ENCODE measurements at places on chromosomes 4 and X.
A peak's percentile ranks its signal among the peaks of the same experiment; 100 is the strongest.

DNA sequence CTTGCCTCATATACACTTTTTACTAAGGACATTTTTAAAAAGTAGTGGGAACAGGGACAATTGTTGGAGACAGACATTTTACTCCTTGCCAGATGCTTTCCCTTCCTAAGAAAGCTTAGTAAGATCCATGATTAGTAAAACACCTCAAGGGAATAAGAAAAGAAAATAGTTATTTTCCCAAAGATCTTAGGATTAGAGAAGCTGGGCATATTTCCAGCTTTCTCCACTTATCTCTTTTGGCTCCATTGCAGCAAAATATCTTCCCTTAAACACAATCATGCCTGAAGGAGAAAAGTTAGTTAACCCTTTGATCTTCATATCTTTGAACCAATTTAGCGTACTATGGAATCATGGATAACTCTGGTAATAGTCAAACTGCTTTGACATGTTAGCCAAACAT lies 257.9 kb downstream of the PCDH18 start:
- DNase-seq = no peak

DNA sequence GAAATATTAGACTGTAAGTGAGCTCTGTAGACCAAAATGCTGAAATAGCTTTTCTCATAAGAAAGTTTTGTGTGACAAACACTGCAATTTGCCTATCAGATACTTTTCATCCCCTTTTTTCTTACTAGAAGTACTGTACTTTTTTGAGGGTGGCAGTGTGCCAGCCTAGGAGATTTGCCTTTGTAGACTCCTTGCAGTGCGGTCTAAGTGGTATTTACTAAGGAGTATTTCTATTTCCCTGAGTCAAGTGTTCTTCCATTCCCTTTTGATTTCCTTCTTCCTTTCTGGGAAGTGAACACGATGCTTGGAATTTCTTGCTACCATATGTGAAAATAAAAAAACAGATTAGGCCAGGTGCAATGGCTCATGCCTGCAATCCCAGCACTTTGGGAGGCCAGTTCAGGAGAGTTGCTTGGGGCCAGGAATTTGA lies 34.6 kb downstream of the PDLIM5 start:
- no peak for DNase-seq

DNA sequence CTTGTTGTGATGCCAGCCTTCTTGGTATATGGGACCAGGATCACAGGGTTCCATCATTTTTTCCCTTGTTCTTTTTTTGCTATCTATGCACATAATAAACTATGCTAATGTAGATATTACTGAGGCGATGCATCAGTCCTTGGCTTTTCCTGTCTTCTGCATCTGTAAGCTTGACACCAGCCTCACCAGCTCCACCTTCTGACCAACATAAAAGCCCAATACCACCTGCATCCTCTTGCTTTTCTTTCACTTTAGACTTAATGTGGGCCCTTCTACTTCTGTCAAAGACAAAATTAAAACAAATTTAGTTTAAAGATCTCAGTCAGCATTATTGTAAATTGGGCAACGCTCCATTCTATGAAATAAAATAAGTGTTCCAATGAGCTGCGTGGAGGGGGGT lies 1718.8 kb upstream of the PCDH10 start:
- DNase-seq = peak; percentile 5

DNA sequence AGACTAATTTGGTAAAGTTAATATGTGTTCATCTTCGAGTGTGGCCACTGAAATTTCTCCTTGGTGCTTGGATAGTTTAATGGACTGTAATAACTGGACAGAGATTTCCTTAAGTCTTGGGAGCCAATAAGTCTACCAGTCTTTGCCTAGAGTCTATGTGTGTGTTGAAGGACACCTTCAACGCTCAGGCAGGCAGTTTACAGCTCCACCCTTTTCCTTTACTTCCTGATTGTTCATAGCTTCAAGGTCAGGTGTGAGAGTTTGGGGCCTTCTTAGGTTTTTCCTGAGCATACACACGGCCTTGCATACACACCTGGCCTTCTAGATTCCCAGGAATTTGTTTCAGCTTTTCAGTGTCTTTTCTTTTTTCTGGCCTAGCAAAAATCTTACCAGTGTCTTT lies 355.3 kb upstream of the AMOT start:
- no peak for DNase-seq

DNA sequence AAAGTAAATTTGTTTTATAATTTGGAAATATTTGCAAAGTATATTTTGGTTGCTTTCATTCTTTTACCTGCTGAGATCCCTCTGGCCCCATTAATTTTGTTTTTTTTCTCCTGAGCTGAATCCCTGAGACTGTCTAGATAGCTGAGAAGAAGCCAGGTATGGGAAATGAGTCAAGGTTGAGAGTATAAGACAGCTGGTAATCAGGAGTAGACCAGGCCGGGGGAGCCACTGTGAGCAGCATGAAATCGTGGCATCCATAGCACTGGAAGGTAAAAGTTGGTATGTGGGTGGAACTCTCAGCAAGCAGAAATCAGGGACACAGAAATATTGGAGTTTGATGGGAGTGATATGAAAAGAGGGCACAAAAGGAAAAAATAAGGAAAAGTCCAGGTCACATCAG lies 164.5 kb downstream of the FHIP1A start:
- no peak for DNase-seq

DNA sequence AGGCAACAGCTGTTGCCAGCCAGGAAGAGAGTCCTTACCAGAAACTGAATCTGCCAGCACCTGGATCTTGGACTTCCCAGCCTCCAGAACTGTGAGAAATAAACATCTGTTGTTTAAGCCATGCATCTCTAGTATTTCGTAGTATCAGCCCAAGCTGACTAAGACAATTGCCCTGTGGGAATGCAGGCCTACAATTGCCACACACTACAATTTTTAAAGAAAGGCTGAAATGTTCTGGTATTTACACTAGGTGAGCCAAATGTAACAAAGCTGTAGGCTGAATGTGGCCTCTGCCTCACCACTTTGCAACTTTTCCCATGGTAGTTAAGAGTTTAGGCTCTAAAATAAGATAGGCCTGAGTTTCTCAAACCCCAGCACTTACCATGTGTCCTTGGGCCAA lies 59.1 kb downstream of the SPATA18 start:
- no peak for DNase-seq

DNA sequence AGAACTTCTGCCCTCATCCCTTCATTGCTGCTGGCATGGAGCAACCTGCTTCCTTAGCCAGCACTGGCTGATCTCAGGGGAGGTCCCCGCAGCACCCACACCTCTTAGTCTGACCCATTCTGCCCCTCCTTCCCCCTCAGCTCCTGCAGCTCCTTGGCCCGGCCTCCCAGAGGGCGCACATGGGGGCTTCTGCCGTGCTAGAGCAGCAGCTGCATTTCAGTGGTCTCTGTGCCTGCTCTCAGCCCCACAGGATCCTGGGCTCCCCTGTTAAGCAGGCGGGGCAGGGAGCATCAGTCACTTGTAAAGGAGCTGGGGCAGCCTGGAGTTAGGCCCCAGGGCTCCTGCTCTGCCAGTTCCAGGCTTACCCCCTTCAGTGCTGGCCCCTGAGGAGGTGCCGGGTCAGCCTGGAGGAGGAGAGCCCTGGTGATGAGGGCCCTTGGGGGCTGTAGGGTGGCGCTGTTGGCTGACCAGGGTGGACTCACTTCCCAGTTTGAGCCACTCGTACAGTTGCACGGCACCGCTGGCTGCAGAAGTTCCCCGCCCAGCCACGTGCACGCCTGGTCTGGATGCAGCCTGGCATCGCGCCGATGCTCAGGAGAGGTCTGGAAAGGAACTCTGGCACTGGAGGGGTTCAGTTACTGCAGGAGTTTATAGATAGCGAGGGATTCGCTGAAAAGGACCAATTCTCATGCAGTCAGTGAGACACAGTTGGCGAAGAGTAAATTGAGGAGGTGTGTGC lies 85.1 kb upstream of the PSAPL1 start:
- no peak for DNase-seq

GRCh38 chr4:160034501-160034900 lies 931.6 kb downstream of the RAPGEF2 start:
- no peak for DNase-seq

- DNase-seq = no peak
Observed at GRCh38 chrX:150544835-150545770, 23.3 kb upstream of the MTM1 start.

DNA sequence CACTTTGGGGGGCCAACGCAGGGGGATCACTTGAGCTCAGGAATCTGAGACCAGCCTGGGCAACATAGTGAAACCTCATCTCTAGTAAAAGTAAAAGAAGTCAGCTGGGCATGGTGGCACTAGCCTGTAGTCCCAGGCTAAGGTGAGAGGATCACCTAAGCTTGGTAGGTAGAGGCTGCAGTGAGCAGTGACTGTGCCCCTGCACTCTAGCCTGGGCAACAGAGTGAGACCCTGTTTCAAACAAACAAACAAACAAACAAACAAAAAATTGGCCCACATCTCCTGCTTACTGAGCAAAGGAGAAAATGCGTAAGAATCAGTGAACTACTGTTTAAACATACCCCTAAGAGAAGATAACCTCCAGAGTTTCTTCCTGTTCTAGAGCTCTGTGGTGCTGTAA lies 85.3 kb downstream of the FRYL start:
- DNase-seq = no peak

GRCh38 chr4:119240568-119240967 lies 28.1 kb downstream of the USP53 start:
- no peak for DNase-seq

DNA sequence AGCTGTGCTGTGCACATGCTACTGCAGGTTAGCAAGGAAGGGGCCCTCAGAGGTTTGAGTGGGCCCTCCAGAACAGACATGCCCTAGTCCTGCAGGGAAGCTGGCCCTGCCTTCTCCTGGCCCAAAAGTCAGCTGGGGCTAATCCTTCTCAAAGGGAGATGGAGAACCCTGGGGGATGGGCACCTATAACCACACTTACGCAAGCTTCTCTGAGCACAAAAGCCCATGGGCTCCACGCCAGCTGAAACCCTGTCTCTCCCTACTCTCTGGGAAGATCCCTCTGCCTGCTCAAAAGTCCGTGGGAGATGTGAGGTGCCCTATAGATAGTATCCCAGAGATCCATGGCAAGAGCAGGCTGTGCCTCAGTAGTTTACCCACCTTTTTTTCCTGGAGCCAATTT lies 58.9 kb upstream of the DKK2 start:
- no peak for DNase-seq

GRCh38 chrX:149829751-149830191 lies 48.0 kb downstream of the MAGEA9 start:
- no peak for DNase-seq

DNA sequence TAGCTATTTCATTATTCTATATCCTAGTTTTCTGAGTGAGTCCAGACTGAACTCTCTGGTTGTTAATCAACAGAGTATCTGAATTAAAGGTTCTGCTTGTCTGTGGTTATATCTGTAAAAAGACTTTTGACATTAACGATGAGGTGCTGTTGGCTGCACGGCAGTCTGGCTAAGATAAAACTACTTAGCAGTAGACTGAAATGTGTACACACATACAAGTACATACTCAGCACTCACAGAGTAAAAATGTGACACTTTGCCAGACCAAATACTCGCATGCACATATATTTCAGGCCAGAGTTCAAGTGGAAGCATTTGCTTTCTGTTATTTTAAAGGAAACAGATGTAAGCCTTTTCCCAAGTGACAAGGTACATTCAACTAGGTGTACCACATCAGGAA lies 80.5 kb downstream of the PRDM5 start:
- DNase-seq = no peak

- no peak for DNase-seq
Observed at GRCh38 chrX:37976153-37976552, 30.2 kb upstream of the SYTL5 start.

DNA sequence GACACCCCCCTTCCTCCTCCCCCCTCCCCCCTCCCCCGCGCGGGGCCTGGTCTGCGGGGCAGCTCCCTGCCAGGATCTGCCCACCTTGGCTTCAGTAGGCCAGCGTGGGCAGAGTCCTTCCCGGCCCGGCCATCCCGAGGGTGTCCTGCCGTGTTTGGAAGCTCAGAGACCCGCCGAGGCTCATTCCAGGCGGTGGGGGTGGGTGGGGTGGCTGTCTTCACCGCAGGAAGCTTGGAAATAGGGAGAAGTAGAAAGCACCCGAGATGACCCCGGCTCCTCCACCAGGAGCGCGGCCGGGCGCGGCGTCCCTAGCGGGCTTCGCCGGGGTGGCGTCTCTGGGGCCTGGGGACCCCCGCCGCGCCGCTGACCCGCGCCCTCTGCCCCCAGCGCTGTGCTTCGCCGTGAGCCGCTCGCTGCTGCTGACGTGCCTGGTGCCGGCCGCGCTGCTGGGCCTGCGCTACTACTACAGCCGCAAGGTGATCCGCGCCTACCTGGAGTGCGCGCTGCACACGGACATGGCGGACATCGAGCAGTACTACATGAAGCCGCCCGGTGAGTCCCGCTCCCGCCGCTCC lies 1.6 kb downstream of the NAT8L start:
- DNase-seq = no peak

DNA sequence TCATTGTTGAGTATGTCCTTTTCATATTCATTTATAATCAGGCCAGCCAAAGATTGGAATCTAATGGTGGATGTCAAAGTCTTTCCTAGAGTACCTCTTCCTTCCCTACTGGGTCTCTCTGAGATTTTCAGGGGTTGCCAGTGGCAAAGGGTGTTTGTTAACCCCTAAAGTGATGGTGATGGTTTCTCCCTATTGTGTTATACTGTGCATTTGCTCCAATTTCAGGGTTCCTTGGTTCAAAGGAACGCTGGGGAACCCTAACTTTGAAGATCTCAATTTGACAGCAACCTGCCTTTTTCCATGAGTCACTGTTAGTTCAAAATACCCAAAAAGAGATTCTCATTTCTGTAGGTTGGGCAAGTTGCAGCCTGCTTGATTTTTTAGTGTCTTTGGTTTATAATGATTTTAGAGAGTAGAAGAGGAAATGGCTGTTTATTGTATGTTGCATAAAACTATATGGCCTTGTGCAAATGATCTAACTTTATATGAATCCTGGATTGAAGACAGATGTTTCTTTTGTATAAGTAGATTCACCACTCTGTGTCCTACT lies 23.0 kb downstream of the GAB1 start:
- peak; percentile 21 for DNase-seq

DNA sequence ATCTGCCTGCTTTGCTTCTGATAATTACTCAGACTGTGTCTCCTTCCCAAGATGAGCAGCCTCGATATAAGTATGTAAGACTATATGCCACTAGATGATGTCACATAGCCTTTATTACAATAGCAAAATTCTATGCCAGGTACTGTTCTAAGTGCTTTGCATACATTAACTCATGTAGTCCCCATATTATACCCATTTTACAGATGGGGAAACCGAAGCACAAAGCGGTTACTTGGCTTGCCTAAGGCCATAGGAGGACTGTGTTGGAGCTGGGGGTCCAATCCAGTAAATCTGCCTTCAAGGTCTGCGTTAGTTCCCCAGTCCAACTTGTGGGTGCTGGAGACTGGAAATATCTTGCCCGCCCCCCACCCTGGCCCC lies 826 bp upstream of the SCML1 start:
- no peak for DNase-seq

DNA sequence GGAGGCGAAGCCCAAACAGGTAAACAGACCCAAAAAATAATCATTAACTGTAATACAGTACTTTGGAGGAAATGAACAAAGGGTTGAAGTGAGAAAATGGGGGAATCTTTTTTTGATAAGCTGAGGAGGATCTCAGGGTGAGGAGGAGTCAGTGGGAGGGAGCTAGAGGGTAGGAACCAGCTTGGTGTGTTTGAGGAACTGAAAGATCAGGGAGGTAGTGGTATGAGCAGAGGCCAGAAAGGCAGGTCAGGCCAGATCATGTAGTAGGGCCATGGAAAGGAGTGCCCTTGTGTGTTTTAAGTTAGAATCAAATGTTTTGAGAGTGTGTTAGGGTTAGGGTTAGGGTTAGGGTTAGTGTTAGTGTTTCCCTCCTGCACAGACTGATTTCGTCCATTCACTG lies 48.8 kb downstream of the PPP2R2C start:
- no peak for DNase-seq

- DNase-seq = no peak
Observed at GRCh38 chr4:88528861-88529260, 5.3 kb upstream of the PYURF start.

Data from KBM-7 (cell line).